ENCODE measurements at places on chromosomes 1 and 21. TPM values are rescaled to one million over a fixed set of nuclear protein-coding genes. Genes with fewer than 3 reads are reported as not detected.

GRCh38 chr1:1332774-1333480 lies 1.8 kb downstream of the TAS1R3 start:
- no peaks in the 10 kb centered on the region for H3K4me1 ChIP-seq
- H3K36me3 ChIP-seq = peaks cover 3% of the 10 kb centered on the region
- DNase-seq = no peak
- H3K27ac ChIP-seq = no peak overlapping the region

Gene TMEM240
- total RNA-seq = 1.9 TPM

DNA sequence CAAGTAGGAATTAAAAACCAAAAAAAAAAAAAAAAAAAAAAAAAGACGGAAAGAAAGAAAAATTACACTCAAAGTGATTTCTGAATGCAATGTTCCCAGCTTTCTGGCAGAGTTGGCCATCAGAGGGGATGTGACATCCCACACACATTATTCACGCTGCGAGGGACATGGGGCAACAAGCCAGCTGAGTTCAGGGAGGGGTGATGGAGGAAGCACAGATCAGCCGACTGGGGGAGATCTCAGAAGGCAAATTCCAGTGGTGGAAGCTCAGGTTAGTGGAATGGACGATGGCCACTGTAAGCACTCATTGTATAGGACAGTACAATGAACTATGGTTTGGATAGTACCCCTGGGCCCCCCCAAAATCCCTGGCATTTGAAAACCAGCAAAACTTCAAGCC lies 311.9 kb downstream of the PCP4 start:
- no peaks in the 10 kb centered on the region for H3K4me1 ChIP-seq
- no peak overlapping the region for H3K27ac ChIP-seq
- no peaks in the 10 kb centered on the region for H3K27me3 ChIP-seq
- H3K4me3 ChIP-seq = no peak overlapping the region
- H3K36me3 ChIP-seq = no peaks in the 10 kb centered on the region

Gene S100A14
- total RNA-seq = 75.9 TPM

- H3K4me1 ChIP-seq = no peaks in the 10 kb centered on the region
- no peaks in the 10 kb centered on the region for H3K27me3 ChIP-seq
- H3K36me3 ChIP-seq = no peaks in the 10 kb centered on the region
- no peak overlapping the region for H3K27ac ChIP-seq
- H3K4me3 ChIP-seq = no peak overlapping the region
Measured at GRCh38 chr1:114558544-114558943, 22.9 kb downstream of the BCAS2 start.

DNA sequence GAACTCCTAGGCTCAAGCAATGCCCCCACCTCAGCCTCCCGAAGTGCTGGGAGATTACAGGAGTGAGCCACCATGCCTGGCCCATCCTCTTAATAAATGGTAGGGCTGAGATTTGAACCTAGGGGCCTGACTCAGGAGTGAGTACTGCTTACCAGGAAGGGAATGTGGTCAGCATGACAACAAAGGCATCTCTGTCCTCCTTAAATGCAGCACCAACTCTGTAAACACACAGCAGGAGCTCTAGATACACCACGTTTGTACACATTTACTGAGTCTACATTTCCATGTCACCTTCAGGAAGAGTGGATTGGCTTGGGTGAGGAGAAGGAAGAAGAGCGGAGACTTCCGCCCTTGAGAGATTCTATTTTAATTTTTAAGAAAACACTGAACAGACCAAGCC lies 38.5 kb downstream of the HIVEP3 start:
- no peak overlapping the region for H3K27ac ChIP-seq
- H3K36me3 ChIP-seq = no peaks in the 10 kb centered on the region
- H3K4me1 ChIP-seq = no peaks in the 10 kb centered on the region
- no peak overlapping the region for H3K4me3 ChIP-seq
- no peak for DNase-seq

Gene CLCA4
- 0.13 TPM for total RNA-seq

GRCh38 chr1:3052501-3052900 lies 16.5 kb upstream of the PRDM16 start:
- no peak overlapping the region for H3K4me3 ChIP-seq
- H3K27ac ChIP-seq = no peak overlapping the region
- peak; percentile 7 for DNase-seq
- no peaks in the 10 kb centered on the region for H3K36me3 ChIP-seq

Gene LHX8
- not detected for total RNA-seq

Gene THEM5
- not detected for total RNA-seq

GRCh38 chr1:169049258-169049938 lies 57.1 kb upstream of the ATP1B1 start:
- no peak overlapping the region for H3K4me3 ChIP-seq
- H3K27me3 ChIP-seq = no peaks in the 10 kb centered on the region
- no peak for DNase-seq
- H3K4me1 ChIP-seq = peaks cover 4% of the 10 kb centered on the region

GRCh38 chr1:152367436-152367835 lies 7.6 kb upstream of the FLG2 start:
- no peaks in the 10 kb centered on the region for H3K4me1 ChIP-seq
- DNase-seq = no peak
- H3K27ac ChIP-seq = no peak overlapping the region
- H3K27me3 ChIP-seq = no peaks in the 10 kb centered on the region
- no peaks in the 10 kb centered on the region for H3K36me3 ChIP-seq

Gene TLCD4
- 7.1 TPM for total RNA-seq

Gene KANK4
- 0.50 TPM for total RNA-seq

GRCh38 chr1:115669002-115669673 lies 27.4 kb downstream of the VANGL1 start:
- no peak for DNase-seq
- no peaks in the 10 kb centered on the region for H3K4me1 ChIP-seq
- no peaks in the 10 kb centered on the region for H3K27me3 ChIP-seq
- no peak overlapping the region for H3K27ac ChIP-seq

Gene OSCP1
- total RNA-seq = 22.0 TPM

DNA sequence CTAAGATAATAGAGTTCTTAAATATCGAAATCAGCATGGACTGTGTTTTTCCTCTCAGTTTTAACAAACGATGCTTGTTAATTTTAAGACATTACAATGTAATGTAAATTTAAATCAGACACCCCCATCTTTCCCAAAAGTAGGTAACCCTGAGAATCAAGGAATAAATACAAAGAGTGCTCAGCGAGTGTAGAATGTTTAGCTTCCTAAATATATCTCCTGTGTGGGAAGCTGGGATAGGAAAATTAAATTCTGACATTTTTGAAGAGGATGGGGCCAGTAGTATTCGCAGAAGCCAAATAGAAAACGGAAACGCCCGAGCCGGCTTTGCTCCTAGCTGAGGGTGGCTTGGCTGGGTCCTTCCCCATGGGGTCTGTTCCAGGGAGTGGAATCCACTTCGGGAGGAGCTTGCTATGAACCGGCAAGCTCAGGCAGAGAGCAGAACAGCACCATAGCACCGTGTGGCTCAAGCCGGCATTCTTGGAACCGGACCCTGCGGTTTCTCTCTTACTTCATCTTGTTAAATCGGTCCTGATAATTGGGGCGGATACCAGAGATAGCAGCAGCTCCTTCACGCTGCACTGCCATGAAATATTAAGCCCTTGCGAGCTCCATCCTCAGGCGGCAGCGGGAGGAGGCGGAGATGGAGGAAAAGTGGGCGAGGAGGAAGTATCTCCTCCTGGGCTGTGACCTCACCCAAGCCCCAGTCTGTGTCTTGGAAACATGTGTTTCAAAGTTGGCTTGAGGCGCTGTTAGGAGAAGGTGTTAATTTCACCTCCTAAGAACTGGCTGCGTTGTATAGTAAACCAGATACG lies 24.9 kb downstream of the MAP3K7CL start:
- H3K27me3 ChIP-seq = no peaks in the 10 kb centered on the region
- H3K4me1 ChIP-seq = no peaks in the 10 kb centered on the region
- H3K27ac ChIP-seq = no peak overlapping the region
- H3K4me3 ChIP-seq = no peak overlapping the region
- no peaks in the 10 kb centered on the region for H3K36me3 ChIP-seq

- peaks cover 32% of the 10 kb centered on the region for H3K4me1 ChIP-seq
- peaks cover 27% of the 10 kb centered on the region for H3K36me3 ChIP-seq
- peak overlapping the region; percentile 59 for H3K4me3 ChIP-seq
- peak overlapping the region; percentile 43 for H3K27ac ChIP-seq
- no peak for DNase-seq
Measured at GRCh38 chr1:6599141-6599975, 3.3 kb downstream of the KLHL21 start.

- peaks cover 13% of the 10 kb centered on the region for H3K4me1 ChIP-seq
Measured at GRCh38 chr1:17437580-17438317, 1.7 kb downstream of the RCC2 start.

DNA sequence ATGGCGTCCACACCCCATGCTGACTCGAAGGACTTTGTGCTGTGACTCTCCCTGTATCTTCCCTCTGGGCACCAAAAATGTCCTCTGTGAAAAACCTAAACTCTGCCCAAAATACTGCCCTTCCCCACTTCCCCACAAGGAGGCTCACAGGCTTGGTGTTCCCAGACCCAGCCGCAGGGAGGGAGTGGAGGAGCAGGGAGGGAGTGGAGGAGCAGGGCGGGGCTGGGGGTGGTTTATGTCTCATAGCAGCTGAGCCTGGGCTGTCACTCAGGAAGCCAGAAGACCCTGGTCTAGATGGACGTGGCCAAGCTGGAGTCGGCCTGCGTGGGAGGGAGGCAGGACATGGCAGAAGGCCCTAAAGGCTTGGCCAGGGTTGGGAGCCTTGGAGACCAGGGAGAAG lies 461.7 kb downstream of the PTPRU start:
- peak; percentile 70 for DNase-seq
- no peaks in the 10 kb centered on the region for H3K27me3 ChIP-seq
- H3K4me1 ChIP-seq = no peaks in the 10 kb centered on the region
- H3K27ac ChIP-seq = no peak overlapping the region

DNA sequence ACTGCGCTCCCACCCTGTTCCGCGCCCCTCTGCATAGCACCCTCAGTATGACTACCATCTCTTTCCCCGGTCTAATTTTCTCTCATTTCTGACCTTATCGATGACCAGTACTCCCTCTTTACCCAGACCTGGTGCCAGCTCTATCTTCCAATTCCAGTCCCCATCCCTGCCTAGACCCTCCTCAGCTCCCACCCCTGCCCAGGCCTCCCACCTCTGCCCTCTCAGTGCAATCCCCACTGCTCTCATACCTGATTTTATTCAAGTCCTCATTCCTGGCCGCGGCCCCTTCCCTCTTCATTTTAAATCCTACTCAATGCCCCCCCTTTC lies 1.3 kb downstream of the USP24 start:
- H3K4me1 ChIP-seq = no peaks in the 10 kb centered on the region
- H3K27me3 ChIP-seq = no peaks in the 10 kb centered on the region
- peak overlapping the region; percentile 94 for H3K27ac ChIP-seq
- no peak for DNase-seq
- no peaks in the 10 kb centered on the region for H3K36me3 ChIP-seq

DNA sequence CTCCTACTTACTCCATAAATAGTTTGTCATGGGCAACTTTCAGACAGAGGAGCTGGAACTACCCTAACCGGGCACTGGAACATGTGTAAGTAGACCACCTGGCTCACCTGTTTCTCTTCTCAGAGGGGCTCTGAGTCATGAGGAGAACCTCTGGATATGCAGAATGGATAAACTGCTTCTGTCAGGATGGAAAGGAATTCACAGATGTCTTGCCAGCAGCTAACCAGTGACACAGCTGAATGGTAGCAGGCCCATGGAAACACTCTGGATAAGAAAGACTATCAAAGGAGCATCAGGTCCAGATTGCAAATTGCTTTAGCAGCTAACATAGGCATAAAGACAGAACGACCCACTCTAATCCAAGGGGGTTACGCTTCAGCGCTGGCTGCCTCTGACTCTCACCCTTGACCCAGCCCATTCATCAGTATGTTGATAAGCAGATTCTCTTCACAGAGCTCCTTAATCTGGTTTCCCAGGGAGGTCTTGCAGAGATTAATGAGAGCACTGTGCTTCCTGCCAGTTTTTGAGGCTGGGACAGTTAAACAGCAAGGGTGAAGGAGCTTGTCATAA lies 54.2 kb downstream of the HIVEP3 start:
- H3K36me3 ChIP-seq = no peaks in the 10 kb centered on the region
- no peak overlapping the region for H3K4me3 ChIP-seq
- H3K27me3 ChIP-seq = no peaks in the 10 kb centered on the region
- no peak overlapping the region for H3K27ac ChIP-seq

GRCh38 chr21:28822486-28823335 lies 170.0 kb downstream of the LTN1 start:
- peak overlapping the region; percentile 71 for H3K27ac ChIP-seq
- peaks cover 8% of the 10 kb centered on the region for H3K4me1 ChIP-seq
- no peak overlapping the region for H3K4me3 ChIP-seq

Gene LCE1A
- total RNA-seq = not detected

DNA sequence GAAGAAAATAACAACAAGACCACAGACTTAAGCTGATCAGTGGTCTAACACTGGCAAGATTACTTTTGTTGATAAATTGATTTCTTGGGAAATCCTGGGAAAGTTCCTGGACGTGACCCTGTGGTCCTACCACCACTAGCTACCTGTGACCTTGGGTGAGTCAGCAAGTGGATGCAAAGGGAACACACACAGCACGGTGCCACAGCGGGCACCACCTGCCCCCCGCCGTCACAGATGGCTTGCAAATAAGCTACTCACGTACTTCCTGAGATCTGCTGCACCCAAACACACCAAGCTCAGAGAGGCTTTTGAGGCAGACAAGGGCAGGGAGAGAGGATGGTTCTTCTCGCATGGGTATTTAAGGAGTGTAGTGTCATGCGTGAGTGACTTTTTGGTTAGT lies 12.7 kb downstream of the CFAP298 start:
- DNase-seq = no peak
- no peaks in the 10 kb centered on the region for H3K27me3 ChIP-seq
- H3K4me1 ChIP-seq = no peaks in the 10 kb centered on the region
- no peak overlapping the region for H3K4me3 ChIP-seq
- H3K27ac ChIP-seq = no peak overlapping the region

DNA sequence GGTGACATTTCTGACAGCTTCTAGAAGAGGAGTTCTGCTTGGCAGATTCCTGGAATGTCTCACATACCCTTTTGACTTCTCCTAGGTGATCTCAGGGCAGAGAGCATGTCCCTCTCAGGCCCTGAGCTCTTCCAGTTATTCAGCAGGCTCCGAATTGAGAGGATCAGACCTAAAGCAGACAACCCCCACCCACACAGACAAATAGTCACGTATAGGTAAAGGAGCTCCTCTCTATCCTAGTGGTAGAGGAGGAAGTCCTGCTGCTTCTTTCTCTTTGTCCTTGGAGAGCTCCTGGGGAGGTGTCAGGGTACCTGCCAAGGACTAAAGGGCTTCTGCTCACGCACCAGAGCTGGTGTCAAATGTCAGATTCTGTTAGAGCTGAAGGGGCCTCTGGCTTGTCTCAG lies 128.1 kb downstream of the IER5 start:
- no peaks in the 10 kb centered on the region for H3K4me1 ChIP-seq
- peak; percentile 5 for DNase-seq
- H3K27ac ChIP-seq = no peak overlapping the region
- no peaks in the 10 kb centered on the region for H3K36me3 ChIP-seq
- H3K4me3 ChIP-seq = no peak overlapping the region

DNA sequence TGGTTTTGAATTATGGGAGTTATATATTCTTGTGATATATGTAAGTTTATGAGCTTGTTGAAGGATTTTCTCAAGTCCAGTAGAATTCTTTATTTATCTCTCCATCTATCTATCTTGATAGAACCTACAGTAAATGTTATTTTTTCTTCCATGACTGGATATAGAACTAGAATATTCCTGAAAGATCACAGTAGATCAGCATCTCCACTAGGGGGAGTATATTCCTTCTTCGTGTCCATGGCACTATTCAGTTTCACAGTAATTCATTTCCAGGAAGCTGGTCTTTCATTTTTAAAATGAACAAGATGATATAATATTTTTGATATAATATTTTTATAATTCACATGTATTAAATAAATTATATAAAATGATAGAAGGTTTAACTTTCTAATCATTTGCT lies 18.8 kb downstream of the TMPRSS15 start:
- no peaks in the 10 kb centered on the region for H3K36me3 ChIP-seq
- DNase-seq = no peak
- no peak overlapping the region for H3K4me3 ChIP-seq
- H3K4me1 ChIP-seq = no peaks in the 10 kb centered on the region

Data from kidney (tissue), 22 donors.